ENCODE measurements at places on chromosomes 4 and X.

DNA sequence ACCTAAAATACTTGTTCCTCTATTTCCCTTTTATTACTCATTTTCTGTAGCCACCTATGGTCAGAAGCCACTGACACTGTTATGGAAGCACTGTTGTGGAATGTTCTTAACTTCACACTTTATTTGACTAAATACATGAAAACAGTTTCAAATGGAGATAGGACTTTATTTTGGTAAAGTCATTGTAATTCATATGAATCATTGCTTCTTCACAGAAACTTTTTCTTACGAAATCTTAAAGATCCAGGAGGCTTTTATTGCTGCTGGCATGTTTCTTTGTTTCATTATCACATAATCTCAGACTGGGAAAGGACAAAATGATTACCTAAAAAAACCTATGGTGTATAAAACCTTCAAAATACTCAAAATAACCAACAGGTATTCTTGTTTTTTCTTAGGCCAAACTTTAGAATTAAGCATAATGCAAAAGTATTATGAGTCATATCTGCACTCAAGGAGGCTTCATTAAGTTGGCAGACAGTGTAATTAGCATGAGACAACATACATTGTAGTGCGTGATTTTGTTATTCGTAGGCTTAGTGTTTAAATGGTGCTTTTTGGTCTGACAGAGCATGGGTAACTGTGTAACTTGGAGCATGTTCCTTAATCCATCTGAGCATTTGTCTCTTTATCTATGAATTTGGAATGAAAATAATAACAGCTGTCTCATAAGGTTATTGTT is 58.0 kb downstream of the SH3BGRL start:
- DNase-seq, result no peak

DNA sequence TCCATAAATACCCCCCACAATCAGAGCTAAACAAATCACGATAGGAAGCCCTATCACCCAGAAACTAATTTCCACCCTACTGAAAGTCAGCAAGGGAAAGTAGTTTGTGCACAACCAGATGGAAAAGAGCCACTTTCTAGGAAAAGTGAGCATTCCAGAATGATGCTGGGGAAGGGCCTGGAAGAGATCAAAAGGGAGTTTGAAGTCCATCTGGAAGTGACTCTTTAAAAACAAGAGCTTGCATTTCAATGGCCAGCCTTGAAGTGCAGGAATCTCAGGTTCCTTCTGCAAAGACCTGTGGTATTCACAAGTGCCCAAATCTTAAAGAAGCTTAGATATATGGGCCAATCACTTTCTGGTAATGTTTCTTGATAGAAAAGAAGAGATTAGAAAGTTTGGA is 97.0 kb upstream of the LDB2 start:
- DNase-seq, result no peak

DNA sequence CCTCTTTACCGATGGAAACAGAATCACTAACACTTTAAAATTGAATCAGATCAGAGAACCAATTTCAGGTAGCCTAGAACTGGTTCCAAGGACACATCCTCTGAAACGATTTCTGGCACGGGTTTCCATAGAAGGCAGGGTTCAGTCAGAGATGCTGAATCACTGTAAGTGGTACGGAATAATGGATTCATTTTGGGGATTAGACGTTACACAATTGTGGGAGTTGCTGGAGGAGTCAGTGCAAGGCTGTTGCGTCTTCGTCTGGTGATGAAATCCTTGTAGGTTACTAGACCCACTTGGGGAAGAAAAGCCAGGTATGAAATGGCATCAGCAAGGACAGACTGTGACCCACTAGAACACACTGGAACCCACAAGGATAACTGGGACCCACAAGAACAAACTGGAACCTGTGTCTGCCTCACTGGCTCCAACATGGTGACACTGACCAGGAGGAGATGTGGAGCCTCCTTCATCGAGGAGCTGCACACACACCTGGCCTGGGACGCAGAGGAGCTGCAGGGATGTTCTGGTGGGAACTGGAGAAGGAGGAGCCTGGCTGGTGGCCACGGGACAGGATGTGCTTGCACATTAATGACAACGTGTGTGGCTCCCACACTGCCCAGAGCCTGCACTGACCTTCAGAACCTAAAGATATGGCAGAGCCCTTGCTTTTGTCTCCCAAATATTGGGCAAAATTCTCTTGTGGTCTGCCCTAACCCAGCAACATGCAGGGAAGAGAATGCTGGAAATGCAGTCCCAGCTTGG is 105.1 kb downstream of the TRAPPC11 start:
- no peak for DNase-seq

- no peak for DNase-seq
Measured at GRCh38 chrX:104098151-104098808, 14.0 kb upstream of the ZCCHC18 start.

- DNase-seq, result no peak
Measured at GRCh38 chr4:116925900-116926457, 159.4 kb downstream of the TRAM1L1 start.

GRCh38 chr4:28015996-28016395 is 1155.4 kb downstream of the STIM2 start:
- DNase-seq, result no peak

GRCh38 chrX:30971774-30972603 is 82.9 kb upstream of the TAB3 start:
- DNase-seq, result no peak

- DNase-seq, result peak; percentile 36
Measured at GRCh38 chr4:1010395-1011021, 918 bp upstream of the FGFRL1 start.

- DNase-seq, result no peak
Measured at GRCh38 chrX:16559206-16559619, 90.7 kb upstream of the S100G start.

GRCh38 chr4:175273995-175274753 is 356.0 kb downstream of the ADAM29 start:
- no peak for DNase-seq

- DNase-seq, result no peak
Measured at GRCh38 chr4:113637823-113638561, 123.5 kb downstream of the CAMK2D start.

DNA sequence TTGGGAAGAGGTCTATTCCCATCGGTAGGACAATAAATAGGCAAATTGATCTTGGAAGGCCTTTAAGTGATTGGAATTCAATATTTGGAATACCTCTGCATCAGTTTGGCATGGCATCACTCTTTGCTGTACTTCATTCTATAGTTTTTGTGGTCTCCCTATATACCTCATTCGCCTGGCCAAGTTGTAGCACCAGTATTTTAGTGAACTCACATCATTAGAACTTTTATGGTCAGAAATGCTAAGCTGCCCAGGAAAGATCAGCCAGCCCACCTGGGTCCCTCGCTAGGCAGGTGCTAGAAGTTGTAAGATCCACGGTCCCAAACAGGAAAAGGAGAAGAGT is 40.3 kb downstream of the ZCCHC13 start:
- no peak for DNase-seq

DNA sequence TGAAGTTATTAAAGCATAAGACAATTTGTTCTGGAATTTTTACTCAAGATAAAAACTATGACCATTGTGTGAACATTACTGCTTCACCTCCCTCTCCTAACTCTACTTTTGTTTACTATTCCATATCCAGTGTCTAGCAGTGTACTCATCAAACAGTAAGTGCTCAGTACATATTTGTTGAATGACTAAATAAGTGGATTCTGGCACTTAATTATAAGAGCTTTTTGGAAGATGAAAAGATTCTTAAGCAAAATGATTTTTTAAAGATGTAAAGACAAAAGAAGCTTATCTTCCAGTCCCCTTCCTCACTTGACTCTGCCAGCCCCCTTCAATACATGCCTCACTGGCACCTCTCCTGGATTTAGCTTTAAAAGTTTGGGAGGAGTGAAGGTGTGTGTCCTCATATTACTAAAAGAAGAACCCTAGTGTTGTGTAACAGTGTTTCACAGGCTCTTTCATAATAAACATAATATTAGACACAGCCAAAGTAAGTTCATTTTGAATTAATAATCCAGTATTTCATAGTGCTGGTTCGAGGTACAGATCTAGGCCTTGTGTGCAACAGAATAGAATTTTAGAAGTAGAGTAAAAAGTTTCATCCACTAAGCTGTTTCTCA is 53.0 kb downstream of the GAB1 start:
- DNase-seq, result no peak

- no peak for DNase-seq
Measured at GRCh38 chr4:126906466-126906865, 726.3 kb upstream of the INTU start.

DNA sequence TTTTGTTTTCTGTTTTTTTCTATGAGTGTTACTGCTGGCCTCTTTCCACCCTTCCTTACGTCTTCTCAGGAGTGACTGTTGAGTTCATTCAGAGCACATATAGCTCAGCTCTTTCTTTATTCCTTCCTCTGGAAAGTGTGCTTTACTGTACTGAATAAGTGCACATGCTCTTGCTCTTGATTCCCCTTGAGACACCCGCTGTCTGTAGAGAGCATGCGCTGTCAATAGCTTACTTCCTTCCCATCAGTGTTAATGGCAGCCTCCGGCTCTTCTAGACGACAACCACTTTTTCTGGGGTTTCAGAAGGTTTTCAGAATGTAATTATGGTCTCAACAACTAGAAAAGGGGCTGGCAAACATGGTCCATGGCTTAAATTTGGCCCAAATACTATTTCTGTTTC is 504.9 kb downstream of the C4orf33 start:
- no peak for DNase-seq

DNA sequence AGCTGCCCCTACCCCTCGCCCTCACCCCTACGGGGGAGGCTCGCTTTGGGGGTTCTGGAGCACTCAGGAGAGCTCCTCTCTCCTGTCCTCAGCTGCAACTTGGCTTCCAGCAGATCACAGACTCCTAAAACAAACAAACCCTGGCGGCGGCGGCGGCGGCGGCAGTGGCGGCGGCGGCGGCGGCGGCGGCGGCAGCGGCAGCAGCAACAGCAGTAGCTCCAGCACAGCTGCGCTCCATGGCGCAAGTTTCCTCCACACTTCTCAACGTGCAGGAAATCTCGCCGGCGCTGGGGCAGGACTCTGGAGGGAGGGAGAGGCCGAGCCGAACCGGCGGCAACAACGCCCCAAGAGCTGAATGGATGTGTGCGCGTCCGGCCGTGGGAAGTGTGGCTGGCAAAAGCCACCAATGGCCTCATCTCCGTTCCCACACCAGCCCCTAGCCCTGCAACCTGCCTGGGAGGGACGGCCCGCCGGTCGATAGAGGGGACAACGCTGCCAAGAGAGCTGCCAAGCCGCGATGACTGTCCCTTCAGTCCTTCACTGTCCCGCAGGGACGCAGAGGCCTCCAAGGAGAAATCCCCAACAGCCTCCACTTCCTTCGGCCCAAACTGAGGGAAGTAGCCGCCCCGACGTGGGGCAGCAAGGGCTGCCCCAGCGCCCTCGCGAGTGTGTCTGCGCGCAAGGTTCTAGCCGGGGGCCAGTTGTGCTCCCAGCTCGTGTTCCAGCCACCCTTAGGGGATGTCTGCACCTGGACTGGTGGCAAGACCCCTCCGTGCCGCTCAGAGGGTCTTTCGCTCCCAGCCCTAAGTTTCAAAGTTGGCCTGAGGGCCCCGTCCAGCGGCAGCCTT is 775 bp downstream of the SHROOM4 start:
- DNase-seq, result no peak

DNA sequence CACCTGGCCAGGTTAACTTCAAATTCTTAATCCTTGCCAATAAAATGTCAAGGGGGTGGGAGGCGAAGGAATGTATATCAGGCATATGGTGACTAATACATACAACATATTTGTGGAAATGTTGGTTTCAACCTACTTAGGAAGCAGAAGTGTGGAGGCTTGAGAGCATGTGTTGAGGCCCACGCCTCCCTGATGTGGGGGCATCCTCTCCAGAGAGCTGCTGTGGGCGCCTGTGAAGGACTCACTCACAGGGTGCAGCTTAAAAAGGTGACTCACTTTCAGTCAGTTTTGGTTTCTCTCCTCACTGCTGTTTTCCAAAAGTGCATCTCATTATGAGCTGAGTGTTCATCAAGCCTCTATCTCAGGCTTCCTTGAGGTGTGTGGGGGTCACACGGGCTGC is 27.5 kb downstream of the LNX1 start:
- DNase-seq, result no peak

DNA sequence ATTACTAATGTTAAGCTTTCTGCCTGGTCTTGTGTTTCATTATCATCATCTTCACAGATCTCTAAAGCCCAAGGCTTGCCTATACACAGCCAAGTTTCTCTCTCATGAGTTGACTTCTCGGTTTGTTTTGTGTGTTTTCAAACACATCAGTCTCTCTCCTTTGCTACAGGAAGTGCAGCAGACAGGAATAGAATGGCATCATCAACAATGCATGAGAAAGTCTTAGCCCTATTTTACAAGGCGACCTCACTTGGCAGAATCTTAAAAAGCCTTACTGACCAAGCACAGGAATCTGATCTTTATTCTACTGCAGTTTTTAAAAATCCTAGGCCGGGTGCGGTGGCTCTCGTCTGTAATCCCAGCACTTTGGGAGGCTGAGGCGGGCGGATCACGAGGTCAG is 36.8 kb downstream of the CC2D2A start:
- no peak for DNase-seq

DNA sequence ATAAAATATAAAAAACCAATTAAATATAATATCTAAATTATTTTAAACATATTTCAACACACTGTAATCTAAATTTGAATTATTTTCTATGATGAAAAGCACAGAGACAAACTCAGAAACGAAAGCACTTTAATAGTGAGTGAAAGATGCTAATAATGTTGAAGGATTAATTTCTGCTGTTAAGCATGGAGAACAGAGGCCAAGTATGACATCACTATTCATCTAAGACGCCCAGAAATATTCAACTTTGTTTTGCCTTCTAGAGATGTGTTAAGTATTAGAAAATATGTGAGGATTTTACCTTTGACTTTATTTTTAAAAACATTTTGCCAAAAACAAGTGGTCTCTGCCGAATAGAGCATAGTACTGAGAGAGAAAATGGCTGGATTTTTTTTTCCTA is 19.3 kb downstream of the ARHGEF6 start:
- no peak for DNase-seq

- DNase-seq, result no peak
Measured at GRCh38 chr4:52573551-52573950, 85.5 kb downstream of the USP46 start.

DNA sequence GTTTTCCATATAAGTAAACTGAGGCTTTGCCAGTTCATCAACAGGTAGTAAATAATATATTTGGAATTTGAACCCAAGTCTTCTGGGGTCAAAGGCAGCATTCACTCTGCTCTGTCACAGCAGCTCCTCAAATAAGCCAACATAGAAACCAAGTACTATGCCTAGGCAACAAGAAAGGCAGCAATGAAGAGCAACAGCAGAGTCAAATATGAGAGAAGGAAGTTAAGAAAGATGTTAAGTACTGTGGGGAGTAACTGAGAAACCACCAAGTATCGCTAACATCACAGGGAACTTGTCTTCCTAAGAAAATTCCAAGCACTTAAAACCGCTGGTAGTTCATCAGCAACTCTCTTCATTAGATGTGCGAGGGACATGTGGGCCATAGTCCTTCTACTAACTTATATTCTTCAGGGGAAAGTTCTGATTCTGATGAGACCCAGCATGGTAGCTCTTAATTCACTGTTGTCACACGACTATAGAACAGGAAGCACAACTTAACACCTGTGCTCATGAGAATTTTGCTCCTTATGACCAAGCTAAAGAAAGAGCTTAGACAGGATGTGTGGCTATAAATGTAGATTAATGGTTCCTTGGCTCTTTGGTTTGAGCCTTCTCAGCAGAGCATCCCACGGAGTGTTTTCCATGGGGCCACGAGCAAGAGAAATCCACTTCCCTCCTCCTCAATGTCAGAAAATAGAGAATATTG is 107.8 kb downstream of the AR start:
- no peak for DNase-seq

Measured in activated T-helper 1 cell treated with anti-CD3 and anti-CD28 coated beads, Interleukin-2, amount 50 U/mL, for 16 hours (primary cell).